ENCODE measurements at places on chromosomes 5 and 9.

DNA sequence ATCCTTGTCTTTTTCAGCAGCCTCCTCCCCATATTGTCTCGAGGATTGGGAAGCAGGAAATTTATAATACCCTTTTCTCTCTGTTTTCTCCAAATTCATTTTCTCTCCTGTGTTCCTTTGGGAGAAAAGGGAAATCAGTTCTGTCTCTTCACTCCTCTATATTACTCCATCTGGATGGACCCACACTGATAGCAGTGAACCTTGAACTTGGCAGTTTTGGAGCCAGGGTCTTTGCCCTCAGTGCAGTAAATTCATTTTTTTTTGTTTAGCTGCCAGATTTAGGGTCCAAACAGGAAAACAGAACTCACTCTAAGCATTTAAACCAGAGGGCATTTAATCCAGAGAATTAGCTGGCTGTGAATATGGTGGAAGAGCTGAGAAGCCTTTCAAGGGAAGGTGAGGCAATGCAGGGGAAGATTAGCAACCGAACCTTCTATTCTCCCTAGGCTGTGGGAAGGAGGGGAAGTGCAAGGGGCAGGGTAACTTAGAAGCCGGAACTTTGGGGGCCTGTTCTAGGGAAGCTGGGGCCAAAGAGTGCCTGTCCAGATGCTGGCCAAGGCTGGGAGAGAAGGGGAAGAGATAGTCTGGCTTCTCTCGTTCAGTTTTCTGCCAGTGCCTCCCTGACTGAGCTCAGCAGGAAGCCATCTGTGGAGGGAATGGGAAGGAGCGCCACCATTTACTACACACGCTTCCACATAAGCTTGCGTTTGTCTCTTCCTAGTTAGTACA, 16.3 kb upstream of the NPR2 start:
- DNase-seq = no peak

DNA sequence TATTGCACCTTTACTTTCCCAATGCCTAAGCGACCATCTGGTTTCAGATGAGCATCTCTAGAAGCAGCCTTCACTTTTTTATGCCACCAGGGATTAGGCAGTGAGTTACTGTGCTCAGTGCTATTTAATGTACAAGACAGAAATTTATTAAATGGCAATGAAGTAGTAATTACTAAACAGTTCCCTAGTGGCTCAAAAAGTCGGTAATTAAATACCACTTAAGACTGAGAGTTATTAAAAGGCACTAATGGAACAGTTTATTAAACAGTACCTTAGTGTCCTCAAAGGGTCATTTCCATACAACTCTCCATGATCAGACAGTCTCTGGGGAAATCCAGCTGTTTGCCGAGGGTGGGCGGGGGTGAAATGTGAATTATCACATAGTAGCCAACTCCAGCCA, 42.3 kb downstream of the LHFPL2 start:
- no peak for DNase-seq

- no peak for DNase-seq
Observed at GRCh38 chr5:169629847-169630548, 7.1 kb upstream of the DOCK2 start.

- no peak for DNase-seq
Observed at GRCh38 chr9:2015581-2016407, 647 bp downstream of the SMARCA2 start.

DNA sequence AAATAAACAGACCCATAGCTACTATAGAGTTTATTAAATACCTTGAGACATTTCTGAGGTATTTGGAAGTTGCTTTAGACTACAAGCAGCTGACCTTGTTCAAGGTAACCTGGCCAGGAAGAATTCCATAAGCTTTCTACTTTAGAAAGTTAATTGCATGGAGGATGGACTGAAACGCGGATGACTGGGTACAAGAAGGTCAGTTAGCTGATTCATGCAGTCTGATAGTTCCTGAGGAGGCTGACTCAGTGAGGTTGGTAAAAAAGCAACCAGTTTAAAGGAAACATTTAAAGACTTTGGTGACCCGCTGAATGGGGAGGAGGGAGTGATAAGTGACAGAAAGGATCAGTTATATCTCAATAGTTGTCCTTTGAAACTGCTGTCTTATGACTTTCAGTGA, 670.1 kb upstream of the CDH9 start:
- no peak for DNase-seq

DNA sequence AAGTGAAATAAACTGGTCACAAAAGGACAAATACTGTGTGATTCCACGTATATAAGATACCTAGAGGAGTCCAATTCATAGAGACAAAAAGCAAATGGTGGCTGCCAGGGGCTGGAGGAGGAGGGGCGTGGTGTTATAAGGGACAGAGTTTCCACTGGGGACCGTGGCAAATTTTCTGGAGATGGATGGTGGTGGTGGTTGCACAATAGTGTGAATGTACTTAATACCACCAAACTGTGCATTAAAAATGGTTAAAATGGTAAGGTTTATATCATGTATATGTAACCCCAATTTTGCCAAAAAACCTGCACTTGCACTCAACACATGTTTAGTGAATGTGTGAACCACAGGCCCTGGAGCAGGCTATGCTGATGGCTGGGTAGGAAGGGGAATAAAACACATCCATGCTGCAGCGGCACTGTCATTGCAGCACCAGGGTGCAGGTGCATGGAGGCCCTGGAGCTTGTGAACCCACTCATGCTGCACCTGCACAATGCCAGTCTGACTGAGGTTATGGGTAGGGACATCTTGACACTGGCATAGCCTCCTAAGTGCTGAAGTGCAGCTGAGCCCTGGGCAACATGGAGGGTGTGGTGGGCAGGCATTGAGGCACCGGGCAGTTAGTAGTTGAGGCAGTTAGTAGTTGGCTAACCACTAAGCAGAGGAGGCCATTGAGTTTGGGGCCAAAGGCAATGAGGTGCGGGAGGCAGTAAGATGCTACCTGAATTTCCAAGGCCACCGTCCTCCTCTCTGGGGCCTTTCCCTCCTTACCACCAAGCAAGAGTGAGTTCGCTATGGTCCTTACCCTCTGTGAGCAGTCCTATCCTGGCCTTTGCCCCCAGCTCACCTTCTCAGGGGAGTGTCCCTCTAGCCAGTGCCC, 3.5 kb upstream of the PHF2 start:
- DNase-seq = no peak

- DNase-seq = no peak
Observed at GRCh38 chr9:110334183-110334582, 3.5 kb downstream of the TXNDC8 start.

DNA sequence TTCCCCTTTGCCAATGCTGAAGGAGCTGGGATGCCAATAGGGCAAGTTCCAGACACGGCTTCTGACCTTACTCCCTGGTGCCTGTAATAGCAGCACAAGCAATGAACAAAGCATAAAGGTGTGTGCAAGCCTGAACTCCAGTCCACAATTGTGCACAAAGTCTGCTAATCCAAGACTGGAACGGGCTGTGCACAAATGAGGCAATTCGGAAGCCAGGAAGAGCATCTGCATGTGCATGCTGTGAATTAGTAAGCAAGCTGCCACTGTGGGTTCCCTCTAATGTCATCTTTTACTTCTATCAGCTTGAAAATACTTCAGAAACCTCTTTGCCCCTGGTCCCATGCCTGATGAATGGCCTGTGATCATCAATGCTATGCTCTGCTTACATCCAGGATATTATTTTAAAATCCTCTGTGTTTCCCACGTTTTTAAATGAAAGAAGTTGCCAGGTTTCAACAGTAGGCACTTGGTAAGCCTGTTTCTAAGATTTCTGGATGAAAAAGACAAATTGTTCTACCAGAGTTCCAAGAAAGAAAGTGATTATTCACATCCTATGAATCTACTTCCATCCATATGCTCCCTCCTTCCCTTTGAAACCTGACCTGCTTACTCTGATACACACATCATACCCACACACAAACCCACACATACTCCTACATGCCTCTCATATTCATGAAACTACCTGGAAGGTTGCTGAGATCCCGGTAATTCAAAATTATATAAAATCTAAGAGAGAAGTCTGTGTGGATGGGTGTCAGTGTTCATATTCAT, 165.7 kb downstream of the KCTD16 start:
- no peak for DNase-seq

- no peak for DNase-seq
Observed at GRCh38 chr9:25381141-25381540, 297.1 kb downstream of the TUSC1 start.

- no peak for DNase-seq
Observed at GRCh38 chr5:76450054-76450453, 47.0 kb downstream of the IQGAP2 start.

DNA sequence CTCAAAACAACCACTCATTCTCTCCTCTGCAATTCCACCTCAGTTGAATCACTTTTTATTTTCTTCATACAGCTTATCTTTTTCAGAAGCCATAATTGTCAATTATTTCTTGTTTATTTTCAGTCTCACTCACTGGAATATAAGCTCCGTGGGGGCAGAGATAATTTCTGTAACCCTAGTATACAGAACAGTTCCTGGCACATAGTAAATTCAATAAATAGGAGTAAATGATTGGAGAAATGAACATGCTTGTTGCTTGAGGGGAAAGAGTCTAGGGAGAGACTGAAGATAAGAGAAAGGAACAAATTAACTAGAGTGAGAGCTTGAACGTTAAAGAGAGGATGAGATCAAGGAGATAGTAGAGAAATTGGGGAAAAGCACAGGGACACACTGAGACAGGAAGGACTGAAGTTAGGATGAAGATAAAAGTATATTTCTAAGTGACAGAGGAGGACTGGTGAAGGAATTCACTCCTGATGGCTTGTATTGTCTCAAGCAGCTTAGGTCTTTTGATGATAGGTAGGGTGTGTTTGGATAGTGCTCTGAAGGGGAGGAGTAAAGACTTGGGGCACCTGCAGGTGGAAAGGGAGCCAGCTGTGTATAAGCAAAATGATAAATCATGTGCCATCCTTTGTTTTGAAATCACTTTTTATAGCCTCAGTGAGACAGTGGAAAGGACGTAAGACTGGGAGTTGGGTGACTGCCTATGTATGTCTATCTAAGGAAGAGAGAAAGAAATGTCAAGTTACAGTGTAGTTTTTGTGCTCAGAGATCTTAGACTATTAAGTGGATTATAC, 2.2 kb downstream of the NAA35 start:
- no peak for DNase-seq

GRCh38 chr9:135228345-135228982, 141.0 kb downstream of the OLFM1 start:
- no peak for DNase-seq
